LHCN-M2 (cell line): ENCODE measurements at places on chromosomes 5 and 9. TPM values are rescaled to one million over a fixed set of nuclear protein-coding genes. Genes with fewer than 3 reads are reported as not detected.

INSL4 gene
- not detected in 2 replicates for total RNA-seq

ENTREP1 gene
- 0.11 TPM in 1 of 2 replicates, not detected in the other for total RNA-seq

SLC36A2 gene
- not detected in 2 replicates for total RNA-seq

LIX1 gene
- not detected in 2 replicates for total RNA-seq

SCGB3A2 gene
- total RNA-seq = not detected in 2 replicates

CYSRT1 gene
- 4.1 and 4.4 TPM in 2 replicates for total RNA-seq

PKN3 gene
- 4.2 and 4.4 TPM in 2 replicates for total RNA-seq

DNA sequence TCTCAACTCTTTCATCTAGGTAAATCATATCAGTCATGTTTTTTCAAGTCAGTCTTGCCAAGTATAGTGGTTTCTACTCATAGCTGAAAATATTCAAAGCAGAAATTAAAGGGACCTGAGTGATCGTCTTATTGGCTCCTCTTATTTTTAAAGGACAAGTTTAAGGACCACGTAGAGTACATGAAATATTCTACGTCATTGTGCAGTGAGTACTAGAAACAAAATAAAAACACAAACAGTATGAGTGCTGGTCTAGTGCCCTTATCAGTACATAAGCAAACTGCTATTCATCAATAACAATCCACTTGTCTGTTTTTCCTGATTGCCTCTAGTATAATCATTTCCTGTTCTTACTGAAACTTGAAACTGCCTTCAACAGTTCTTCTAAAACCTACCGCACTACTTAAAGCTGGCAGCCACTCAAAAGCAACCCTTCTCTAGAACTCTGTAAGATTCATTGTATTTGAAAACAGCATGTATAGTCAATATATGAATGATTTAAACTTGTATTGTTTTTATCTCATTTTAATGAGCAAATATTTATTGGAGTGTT lies 853.7 kb downstream of the TAF11L14 start:
- DNase-seq = no peak

GRCh38 chr5:126984632-126985031 lies 45.7 kb downstream of the MARCHF3 start:
- DNase-seq = no peak

DNA sequence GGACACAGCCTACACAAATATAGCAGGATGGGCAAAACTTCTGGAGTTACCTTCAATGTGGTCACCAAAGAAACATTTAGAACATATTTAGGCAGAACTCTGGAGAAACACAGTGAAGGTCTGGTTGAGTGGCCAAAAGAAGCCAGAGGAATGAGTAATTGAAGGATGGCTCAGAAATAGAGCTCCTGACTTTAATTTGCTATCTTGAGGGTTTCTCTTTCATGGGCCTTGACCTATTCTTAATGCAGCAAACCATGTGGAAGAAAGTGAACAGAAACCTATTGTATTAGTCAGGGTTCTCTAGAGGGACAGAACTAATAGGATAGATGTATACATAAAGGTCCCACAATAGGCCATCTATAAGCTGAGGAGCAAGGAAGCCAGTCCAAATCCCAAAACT lies 650.5 kb downstream of the ACTL7B start:
- no peak for DNase-seq

GRCh38 chr9:7510199-7510598 lies 289.4 kb downstream of the DMAC1 start:
- DNase-seq = no peak

DNA sequence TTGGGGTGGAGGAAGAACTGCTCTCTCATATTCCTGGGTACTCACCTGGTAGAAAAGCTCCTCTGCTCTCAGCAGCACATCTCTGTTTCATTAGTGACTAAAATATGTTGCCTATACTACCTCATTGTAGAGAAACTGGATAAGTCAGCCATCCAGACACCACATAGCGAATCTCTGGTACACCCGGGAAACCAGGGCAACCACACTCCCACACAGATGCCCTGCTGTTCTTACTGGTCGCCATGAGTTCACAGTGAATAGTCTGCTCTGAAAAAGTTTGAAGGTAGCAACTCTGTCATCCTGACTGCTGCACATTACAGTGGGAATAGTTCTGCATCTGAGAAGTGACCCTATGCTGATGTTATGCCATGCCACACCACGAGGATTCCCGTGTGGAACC lies 135.0 kb downstream of the ENTREP1 start:
- DNase-seq = no peak

DNA sequence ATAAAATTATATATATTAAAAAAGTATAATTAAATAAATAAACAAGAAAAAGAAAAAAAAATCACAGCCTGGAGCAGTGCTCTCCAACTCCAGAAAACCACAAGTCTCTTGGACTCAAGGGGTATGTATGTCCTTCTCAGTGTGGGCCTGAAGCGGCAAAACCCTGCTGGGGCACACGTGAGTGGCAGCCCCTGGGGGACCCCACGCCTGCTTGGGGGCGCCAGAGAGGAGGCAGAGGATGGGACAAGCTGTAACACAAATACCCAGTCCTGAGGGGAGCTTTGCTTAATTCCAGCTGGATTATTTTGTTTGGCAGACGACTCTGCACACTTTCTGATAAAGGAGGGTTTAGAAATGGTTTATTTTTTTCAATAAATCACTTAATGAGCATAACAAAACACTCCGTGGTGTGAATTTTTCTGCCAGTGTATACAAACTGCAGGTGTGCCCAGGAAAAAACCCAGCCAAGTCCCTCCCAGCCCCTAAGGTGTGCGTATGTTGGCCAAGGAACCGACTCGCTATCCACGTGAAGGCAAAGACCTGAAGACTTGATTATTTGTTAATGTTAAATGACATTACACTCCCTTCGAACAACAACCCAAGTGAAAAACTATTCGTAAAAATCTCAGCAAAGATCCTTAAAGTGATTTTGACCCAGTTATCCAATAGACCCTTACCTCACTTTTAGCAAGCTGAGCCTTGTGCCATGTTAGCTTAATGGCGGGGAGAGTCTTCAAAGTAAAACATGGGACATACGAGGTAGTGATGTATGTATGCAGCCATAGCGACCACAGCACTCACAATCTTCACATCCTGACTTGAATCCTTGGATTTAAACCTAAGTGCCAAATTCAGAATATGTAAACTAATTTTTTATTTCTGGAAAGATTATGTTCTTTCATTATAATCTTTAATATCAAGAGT lies 32.9 kb downstream of the ANKH start:
- no peak for DNase-seq

DNA sequence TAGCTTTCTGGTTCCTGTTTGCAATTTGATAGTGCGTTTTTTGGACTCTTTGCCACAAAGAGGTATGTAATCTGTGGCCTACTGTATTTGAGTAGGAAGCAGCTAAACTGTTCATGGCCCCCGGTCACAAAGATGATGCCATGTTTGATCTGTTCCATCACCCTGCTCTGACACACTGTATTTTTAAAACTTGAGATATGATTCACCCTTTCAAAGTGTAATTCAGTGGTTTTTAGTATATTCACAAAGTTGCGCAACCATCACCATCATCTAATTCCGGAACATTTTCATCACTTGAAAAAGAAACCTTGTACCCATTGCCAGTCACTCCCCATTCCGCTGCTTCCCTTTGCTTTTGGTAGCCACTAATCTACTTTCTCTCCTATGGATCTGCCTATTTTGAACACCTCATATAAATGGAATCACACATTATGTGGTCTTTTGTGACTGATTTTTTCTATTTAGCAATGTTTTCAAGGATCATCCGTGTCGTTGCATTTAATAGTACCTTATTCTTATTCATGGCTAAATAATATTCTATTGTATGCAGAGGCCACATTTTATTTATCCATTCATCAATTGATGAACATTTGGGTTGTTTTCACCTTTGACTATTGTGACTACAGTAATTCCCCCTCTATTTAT lies 141.6 kb downstream of the NR3C1 start:
- DNase-seq = peak; percentile 84

DNA sequence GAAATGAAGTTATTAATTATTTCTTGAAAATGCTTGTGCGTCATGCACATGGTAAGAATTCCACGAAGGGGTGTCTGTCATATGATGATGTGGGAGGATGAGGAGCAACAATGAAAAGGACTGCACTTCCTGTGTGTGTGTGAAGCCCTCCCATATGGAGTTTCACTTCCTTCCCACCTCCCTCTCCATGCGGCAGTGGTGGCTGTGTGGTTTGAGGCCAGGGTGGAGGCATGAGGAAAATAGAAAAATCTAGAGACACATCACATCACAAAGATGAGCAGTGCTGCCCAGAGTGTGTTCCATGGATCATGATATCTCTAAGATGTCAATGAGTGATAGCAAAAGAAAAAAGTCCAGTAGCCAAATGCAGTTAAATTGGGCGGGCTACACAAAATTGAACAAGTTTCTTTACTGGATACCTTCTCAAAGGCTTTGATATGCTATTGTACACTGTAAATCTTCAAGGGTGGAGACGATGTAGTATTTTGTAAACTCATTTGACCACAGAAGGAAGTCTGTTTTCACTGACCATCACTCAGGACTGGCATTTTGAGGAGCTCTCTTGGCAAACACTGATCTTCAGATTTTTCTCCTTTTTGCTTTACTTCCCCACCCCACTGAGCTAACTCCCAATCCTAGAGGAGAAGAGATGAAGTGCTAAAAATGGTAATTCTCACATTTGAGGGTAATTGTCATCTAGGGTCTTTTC lies 55.7 kb upstream of the EQTN start:
- DNase-seq = no peak

GRCh38 chr9:126131066-126132010 lies 195.3 kb upstream of the MVB12B start:
- DNase-seq = no peak
